ENCODE measurements at places on chromosomes 11 and 22.
A peak's percentile ranks its signal among the peaks of the same experiment; 100 is the strongest.

DNA sequence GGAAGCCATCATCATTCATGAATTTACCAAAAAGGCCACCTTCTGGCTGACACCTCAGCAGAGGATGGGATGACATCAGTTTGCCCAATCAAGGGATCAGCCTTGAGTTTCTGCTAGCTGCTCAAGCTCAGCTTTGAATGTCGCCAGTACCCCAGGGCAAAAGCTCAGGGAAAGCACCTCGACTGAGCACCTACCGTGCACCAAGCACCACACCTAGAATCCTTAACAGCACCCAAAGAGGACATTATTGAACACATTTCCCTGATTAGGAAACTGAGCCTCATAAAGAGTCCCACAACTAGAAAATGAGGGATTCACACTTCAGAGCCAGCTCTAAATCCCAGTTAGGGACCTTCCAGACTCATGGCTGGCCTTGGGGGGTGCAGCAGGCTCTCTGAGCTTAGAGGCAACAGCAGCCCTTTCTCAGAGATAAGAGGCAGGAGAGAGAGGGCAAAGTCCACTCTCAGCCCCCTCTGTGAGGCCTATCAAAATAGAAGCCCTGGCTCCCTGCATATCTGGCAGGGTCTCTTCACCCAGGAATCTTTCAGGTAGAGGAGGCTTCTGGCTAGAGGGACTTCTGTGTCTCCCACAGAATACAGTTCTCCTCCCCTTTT lies 13.4 kb upstream of the DAGLA start:
- DNase-seq = no peak

DNA sequence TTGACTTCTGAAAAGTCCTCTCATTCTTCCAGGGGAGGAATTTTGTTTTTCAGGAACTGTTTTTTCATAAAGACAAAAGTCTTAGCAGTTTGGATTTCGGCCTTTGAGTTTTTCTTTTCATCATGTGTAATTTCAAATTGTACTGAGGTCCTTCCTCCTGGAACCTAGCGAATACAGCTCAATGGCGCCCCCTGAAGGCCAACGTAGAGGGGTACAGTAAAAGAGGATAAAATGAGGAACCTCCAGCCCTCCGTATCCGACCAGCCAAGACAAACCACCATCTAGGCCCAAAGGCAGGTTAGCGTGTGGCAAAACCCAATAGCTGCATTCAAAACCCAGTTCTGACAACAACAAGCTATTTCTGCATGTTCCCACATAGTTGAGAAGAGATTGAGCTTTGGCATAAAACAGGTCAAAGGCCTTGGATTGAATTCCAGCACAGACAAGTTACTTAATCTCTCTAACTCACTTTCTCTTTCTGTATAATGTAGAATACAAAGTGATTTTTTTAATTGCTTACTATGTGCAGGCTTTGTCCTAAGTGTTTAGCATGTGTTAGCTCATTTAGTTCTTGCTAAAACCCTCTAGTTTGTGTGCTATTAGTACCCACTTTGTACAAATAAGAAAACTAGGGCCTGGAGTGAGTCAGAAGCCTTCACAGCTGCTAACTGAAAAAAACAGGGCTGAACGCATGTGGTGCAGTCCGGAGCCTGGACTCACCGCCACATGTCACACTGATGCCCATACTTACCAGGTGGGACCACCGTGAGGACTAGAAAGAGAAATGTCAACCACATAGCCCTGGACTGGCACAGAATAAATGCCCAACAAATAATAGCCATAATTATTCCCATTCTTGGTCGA lies 43.2 kb upstream of the ETS1 start:
- DNase-seq = peak; percentile 67

GRCh38 chr22:30880847-30881246 lies 87.7 kb downstream of the MORC2 start:
- no peak for DNase-seq

GRCh38 chr11:124050748-124051147 lies 9.6 kb upstream of the OR10G7 start:
- no peak for DNase-seq

GRCh38 chr22:35316751-35317150 lies 17.1 kb downstream of the TOM1 start:
- no peak for DNase-seq

DNA sequence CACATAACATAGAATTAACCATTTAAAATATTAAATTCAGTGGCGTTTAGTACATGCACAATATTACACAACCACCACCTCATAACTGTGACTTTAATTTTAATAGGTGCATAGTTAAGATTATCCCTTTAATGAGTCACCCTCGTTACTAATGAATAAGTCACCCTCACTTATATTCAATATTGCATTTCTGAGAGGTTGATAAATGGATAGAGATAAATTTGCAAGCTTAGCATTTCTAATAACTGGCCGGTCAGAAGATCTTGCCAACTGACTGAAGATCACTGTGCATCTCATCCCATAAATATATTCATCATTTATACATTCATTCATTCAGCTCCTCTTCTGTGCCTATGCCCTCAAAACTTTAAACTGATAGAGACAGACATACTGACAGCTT lies 243.7 kb downstream of the TTC28 start:
- no peak for DNase-seq

GRCh38 chr11:12213883-12214282 lies 103.5 kb downstream of the MICAL2 start:
- DNase-seq = no peak

GRCh38 chr11:6615046-6615445 lies 3.0 kb upstream of the TAF10 start:
- DNase-seq = no peak

DNA sequence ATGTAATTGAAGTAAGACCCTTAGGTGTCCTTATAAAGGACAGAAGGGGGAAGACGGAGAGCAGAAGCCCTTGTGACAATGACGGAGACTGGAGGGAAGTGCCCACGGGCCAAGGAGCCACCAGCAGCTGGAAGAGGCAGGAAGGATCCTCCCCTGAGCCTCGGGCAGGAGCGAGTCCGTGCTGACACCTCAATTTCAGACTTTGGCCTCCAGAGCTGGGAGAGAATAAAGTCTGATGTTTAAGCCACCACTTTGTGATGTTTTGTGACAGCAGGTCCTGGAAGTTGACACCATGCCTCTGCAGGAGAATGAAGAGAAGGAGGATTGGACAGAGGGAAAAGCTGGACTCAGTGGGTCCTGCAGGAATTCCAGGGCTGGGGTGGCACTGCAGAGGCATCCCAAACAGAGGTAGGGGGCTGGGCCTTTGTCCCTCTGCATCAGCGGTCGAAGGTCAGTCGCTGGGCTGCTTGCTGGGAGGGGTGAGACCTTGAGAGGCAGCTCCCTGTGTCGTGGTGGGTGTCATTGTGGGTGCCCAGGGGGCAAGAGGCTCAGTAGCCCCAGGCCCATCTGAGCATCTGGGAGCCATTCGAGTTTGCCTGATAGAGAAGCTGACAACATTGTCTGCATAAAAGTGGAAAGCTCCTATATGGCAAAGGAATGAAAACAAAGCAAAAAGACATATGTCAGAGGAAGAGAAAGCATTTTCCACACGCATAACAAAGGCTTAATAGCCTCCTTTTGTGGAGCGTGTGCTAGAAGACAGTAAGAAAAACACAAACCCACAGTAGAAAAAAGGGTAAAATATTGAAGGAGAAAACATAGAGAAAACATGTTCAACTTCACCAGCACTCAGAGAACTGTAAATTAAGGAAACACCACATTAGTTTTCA lies 68.8 kb downstream of the RTL6 start:
- no peak for DNase-seq

All from AG09319 (cell line).